ENCODE measurements at places on chromosomes 3 and 15.

GRCh38 chr15:69161878-69162213, 1.4 kb downstream of the GLCE start:
- DNase-seq, result no peak

- no peak for DNase-seq
Observed at GRCh38 chr3:180882115-180882514, 30.4 kb upstream of the FXR1 start.

DNA sequence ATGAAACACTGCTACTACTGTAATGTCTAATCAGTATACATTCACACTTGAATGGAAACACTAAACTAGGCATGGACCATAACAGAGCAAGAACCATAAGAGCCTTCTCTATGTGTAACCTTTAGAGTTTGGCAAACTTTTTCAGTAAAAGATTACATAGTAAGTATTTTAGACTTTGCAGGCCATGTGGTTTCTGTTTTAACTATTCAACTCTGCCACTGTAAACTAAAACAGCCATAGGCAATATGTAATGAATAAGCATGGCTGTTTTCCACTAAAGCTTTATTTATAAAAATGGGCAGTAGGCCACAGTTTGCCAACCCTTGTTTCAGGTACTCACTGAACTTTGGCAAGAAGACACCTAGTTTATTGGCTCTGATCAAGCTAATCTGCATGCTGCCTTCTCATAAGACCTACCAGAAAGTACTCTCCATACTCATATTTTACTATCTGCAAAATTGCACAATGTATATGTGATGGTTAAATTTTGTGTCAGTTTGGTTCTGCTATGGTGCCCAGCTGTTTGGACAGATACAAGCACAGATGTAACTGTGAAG, 46.0 kb downstream of the UACA start:
- DNase-seq, result no peak

DNA sequence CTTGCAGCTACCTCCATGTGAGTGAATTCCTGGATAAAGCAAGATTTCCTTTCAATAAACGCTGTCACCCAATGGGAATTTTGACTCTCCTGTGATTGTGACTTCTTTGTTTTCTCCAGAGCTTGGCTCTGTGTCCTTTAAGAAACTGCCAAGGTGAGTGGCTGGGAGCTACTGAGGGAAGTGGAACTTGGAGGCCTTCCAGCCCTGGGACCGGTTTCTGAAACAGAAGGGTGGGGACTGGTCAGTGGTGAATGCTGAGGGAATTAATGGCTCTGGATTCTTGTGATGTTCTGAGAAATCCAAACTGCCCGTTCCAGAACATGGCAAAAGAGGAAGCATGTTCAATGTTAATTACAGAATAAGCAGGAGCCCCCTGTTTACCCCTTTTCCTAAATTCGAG, 41.1 kb upstream of the MYZAP start:
- no peak for DNase-seq

GRCh38 chr3:106819440-106819839, 557.8 kb upstream of the CCDC54 start:
- peak; percentile 26 for DNase-seq

DNA sequence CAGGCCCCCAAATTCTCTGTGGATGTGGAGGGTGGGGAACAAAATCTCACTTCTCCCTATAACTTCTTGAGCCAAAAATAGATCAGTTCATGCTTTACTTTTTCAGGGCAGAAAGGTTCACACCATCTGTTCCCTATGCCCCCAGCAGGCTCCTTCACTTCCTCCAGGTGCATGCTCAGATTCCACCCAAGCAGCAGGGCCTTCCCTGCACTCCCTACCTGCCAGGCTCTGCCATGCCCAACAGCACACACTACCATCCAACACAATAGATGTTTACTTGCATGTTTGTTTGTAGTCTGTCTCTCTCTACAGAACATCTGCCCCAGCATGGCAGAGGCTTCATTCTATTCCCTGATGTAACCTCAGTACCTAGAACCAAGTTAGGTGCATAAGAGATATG, 43.3 kb downstream of the GABRB3 start:
- DNase-seq, result no peak

DNA sequence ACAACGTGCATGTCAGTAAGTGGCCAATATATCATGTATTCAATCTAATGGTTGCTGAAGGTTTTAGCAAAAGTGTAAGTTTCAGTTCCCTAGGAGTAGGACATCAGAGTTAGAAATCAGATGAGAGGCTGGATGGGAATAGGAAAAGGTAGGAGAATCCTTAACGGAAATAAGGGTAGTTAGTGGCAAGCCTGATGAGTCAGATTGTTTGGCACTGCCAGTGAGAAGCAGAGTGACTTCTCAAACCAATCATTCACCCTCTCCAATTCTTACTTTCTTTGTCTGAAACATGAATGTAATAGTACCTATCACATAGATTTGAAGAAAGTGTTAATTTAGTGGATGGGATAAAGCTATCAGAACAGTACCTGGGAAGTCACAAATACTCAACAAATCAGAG, 894.0 kb downstream of the NTRK3 start:
- DNase-seq, result no peak

- DNase-seq, result peak; percentile 56
Observed at GRCh38 chr3:174440253-174440701, 418.9 kb upstream of the NAALADL2 start.

DNA sequence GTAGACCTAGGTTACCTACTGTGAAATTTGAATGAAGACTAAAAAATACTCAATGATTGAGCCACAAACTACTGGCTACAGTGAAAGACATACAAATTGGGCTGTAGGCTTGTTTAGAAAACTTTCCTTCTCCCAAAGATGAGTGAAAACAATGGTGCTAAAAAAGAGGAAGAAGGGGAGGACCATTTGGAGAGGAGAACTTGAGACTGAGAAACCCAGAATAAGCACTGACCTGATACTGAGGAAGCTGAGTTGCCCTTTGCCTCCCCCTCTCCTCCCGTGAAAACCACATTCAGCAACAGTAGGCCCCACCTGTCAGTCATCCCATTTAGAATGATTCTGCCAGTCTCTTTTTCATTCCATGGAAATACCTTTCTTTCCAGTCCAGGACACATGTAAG, 484.0 kb upstream of the TGFBR2 start:
- DNase-seq, result no peak

DNA sequence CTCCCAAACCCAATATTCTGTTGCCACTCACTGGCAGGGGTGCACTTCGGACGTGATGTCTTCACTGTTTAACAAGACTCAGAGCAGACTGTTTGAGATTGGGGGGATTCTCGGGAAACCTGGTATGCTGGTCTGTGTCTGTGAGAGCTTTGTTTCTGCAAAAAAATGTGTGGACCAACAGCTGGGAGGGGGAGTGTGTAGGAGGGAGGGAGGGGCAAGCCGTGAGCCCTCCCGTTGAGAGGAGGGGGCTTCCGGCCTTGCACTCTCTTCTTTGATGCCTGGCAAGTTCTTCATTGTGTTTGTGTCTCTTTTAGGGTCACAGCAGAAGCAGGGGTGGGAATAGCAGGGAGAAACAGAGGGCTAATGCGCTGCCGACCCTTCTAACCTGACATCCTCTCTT, 74.9 kb upstream of the NDN start:
- no peak for DNase-seq

- no peak for DNase-seq
Observed at GRCh38 chr15:29860872-29861271, 38.6 kb upstream of the TJP1 start.

DNA sequence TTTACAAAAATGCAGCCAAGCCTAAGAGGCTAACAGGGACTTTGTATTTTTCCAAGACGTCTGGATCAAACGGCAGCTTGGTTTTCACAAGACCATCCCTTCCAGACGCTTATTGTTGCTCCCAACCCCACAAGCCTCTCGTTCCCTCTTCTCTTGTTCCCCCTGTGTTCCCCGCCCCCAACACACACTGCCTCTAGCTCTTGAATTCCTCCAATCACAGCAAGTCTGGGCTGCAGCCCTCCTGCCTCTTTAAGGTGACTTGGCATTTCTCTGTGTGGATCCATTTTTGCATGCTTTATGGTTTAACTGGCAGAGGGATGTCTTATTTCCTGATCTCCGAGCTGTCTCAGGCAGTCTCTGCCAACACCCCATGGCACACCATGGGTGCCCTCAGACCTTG, 182.2 kb downstream of the ABHD5 start:
- no peak for DNase-seq

- no peak for DNase-seq
Observed at GRCh38 chr15:70478251-70478990, 284.9 kb downstream of the UACA start.

GRCh38 chr15:43903864-43904290, 77.1 kb downstream of the WDR76 start:
- peak; percentile 53 for DNase-seq

DNA sequence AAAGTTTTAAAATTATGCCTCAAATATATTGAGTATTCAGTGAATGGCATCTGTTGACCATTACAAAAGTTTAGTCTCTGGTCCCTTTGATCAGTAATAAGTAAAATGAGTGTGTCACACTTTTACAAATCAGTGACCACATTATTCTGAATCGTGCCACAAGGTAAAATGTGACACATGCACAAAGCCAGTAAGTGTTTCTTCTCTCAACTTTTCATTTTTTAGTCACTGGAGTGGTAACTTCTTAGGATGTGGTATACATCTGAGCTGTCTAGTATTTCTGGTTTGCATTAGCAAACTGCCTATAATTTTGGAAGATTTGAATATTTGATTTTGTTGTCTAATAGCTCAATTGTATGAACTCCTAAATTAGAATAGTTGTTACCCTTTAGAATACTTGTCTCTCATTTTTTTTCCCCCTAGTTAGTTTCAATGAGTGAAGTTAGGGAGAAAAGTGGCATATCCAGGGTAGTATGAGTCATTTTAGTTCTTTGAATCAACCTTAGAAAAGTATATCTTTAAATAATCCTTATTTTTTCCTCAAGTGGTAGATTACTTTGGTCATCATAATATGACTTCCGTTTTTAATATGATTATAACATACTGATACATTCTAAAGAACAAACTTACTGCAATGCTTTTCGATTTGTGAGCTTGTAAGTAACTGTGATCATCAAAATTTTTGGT, 18.1 kb downstream of the DNAJC13 start:
- DNase-seq, result no peak

DNA sequence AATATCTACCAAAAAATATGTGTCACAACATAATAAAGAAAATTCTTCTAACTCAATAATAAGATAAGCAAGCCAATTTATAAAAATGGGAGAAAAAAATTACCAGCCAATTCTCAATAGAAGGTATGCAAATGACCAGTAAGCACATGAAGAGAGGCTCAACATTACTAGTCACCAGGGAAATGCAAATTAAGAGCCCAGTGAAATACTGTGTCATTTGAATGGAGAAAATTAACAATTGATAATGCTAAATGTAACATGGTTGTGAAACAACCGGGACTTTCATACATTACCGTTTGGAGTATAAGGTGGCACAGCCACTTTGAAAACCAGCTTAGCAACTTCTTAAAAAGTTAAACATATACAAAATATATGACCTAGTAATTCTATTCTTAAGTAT, 460.7 kb downstream of the IGSF11 start:
- DNase-seq, result peak; percentile 88

DNA sequence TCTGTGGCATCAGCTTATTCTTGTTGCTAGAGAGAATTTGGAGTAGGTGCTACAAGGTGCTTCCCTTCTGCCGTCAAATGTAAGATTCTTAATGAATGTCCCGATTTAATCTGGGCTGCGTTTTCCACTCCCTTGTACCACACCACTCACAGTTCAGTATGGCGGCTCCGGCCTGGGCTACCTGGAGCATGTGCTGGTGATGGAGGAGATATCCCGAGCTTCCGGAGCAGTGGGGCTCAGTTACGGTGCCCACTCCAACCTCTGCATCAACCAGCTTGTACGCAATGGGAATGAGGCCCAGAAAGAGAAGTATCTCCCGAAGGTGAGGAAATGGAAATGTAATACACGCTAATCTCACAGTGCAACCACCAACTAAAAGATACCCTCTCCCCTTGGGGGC, 4.9 kb downstream of the IVD start:
- DNase-seq, result no peak

- no peak for DNase-seq
Observed at GRCh38 chr3:192892981-192893700, 24.5 kb downstream of the MB21D2 start.

DNA sequence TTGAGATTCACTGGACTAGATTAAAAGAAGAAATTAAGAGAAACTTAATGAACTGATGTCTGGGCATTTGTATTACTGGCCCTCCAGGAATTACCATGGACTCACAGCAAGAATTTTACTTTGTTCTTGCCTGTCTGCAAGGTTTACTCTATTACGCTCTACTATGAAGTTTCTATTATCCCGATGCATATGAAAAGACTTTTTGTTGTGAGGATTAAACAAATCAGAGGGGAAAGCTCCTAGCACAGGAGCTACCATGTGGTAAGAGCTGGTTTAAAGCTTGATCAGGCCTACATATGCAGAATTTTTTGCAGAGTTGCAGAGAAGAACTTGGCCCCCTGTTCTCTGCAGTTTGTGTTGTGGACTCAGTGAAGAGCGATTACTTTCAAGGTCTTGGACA, 61.7 kb upstream of the PTX3 start:
- DNase-seq, result no peak

DNA sequence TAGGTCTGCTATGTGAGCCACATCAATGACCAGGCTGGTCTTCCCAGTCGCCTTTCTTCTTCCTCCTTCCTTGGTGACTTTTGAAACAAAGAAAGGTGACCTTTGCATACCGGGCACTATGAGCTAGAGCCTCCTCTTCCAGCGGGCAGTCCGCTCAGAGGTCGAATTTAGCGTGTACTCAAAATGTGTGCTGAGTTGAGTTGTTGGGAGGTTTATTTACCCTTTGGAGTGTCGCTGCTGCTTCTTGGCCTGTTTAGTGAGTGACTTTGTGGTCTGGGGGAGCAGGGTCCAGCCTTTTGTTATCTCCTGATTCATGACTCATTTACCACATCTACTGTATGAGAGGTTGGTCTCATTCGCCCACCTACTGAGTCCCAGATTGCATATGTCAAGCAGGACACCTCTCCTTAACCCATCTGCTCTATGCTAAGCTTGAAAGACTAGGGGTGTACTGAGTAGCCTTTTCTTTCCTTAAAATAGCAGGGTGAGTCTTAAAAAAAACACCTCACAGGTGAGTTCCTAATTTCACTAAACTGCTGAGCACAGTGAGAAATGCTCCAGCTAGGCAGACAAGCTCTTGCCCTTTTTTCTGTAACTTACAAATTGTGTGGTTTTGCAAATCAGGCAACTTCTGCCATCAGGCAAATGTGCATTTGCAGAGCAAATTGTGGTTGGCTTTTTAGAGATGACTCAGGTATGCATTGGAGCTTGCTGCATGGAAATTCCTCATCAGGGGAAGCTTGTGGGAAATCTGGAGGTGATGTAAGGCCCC, 3.2 kb upstream of the SIAH2 start:
- peak; percentile 94 for DNase-seq

GRCh38 chr3:133248389-133248788, 151.5 kb upstream of the BFSP2 start:
- no peak for DNase-seq

- no peak for DNase-seq
Observed at GRCh38 chr3:139307601-139308555, 35.9 kb upstream of the MRPS22 start.

Data from NCI-H526 (cell line).